ENCODE measurements at places on chromosomes 4 and X.

- H3K27ac ChIP-seq, result no peak overlapping the region
- no peaks in the 10 kb centered on the region for H3K27me3 ChIP-seq
- no peaks in the 10 kb centered on the region for H3K36me3 ChIP-seq
These were observed 184.0 kb downstream of the UGT8 start for GRCh38 chr4:114782415-114783214.

DNA sequence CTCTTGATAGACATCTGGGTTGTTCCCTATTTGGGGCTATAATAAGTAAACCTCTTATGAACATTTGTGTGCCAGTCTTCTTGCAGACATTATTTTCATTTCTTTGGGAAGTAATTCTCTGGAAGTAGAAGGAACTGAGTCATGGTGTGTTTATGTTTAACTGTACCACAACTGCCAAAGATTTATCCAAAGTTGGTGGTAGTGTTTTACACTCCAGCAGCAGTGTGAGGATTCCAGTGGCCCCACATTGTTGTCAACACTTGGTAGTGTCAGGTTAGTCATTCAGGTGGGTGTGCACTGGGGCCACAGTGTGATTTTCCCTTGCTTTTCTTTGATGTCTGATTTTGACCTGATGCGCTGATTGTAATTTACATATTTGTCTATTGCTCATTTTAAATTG lies 5.0 kb upstream of the UVSSA start:
- H3K27ac ChIP-seq, result no peak overlapping the region
- H3K27me3 ChIP-seq, result no peaks in the 10 kb centered on the region
- H3K4me1 ChIP-seq, result peaks cover 4% of the 10 kb centered on the region

DNA sequence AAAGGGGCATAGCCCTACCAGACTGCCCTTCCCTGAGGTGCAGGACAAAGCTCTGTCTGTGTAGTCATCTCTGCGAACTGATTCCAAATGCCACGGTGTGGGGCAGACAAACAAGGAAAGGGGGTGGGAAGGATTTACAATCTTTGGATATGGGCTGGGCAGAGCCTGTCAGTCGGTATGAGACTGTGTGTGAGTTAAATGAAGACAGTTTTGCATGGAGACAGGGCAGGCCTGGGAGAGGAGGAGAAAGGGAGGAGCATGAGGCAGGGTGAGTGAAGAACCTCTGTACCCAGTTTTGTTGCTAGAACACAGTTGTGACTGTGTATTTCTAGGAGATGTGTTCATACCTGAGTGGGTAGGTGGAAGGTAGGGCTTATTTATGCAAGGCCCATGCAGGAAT lies 59.4 kb upstream of the MSN start:
- no peak overlapping the region for H3K27ac ChIP-seq
- no peaks in the 10 kb centered on the region for H3K4me1 ChIP-seq
- H3K36me3 ChIP-seq, result no peaks in the 10 kb centered on the region
- no peaks in the 10 kb centered on the region for H3K27me3 ChIP-seq
- H3K4me3 ChIP-seq, result no peak overlapping the region

DNA sequence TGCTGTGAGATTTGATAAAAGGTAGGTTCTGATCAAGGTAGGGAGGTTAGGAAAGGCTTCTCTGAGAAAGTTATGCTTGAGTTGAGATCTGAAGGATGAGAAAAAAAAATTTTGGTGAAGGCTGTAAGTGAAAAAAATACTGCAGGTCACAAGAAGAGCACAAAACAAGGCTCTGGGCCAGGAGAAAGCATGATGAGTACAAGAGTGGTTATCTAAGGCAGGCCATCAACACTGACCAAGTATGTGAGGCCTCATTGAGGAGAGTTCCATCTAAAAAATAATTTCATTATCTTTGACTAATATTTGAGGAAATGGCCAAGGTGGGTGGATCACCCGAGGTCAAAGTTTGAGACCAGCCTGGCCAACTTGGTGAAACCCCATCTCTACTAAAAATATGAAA lies 71.6 kb upstream of the SLC4A4 start:
- no peak overlapping the region for H3K4me3 ChIP-seq
- no peak for DNase-seq
- no peaks in the 10 kb centered on the region for H3K27me3 ChIP-seq
- peaks cover 6% of the 10 kb centered on the region for H3K4me1 ChIP-seq
- H3K27ac ChIP-seq, result no peak overlapping the region
- no peaks in the 10 kb centered on the region for H3K36me3 ChIP-seq

GRCh38 chr4:145792429-145792828 lies 112.5 kb downstream of the C4orf51 start:
- H3K4me1 ChIP-seq, result peaks cover 26% of the 10 kb centered on the region
- H3K4me3 ChIP-seq, result no peak overlapping the region
- peak overlapping the region; percentile 80 for H3K27ac ChIP-seq
- no peaks in the 10 kb centered on the region for H3K27me3 ChIP-seq

DNA sequence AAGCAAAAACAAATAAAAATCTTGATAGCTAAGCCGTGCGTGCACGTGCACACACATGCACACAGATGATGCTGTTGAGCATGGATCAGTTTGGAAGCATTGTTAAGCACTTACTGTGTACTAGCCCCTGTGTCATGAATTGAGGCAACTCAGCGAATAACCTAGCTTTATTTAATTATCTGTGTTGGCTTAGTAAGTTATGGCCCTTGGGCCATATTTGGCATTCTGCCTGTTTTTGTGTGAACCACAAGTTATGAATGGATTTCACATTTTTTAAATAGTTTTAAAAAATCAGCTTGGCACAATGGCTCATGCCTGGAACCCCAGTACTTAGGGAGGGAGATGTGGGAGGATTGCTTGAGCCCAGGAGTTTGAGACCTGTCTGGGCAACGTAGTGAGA lies 113.6 kb upstream of the CBLL2 start:
- H3K27me3 ChIP-seq, result no peaks in the 10 kb centered on the region
- H3K36me3 ChIP-seq, result no peaks in the 10 kb centered on the region
- no peak overlapping the region for H3K4me3 ChIP-seq
- no peak for DNase-seq
- H3K4me1 ChIP-seq, result no peaks in the 10 kb centered on the region
